ENCODE measurements at places on chromosomes 12 and 14.

GRCh38 chr12:86230516-86231146 is 25.6 kb downstream of the MGAT4C start:
- DNase-seq, result no peak

GRCh38 chr14:67424539-67424938 is 12.6 kb upstream of the PLEK2 start:
- DNase-seq, result no peak

DNA sequence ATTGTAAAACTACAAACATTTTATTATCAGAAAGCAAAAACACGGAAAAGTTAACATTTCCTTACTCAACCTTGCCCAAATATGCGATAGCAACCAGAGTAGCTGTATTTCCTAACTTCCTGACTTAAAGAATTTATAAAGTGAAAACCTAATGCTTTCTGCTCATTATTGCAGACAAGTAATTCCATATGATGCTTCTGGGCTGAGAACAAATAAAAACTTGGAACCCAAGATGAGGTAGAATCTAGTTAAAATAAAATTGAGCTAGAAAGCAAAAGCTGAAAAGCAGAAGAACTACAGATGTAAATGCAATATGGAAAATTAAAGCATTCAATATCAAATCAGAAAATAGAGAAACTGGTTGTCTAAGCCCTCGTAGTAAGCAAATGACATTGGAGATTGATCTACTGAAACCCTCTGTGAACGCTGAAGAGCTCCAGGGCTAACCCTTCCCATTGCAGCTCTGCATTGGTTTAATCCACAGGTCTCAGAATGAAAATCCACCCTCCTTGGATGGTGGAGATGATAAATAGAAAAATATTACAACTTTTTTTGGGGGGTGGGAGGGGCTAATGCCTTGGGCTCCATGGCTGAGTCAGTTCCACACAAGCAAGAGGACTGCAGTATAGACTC is 40.7 kb downstream of the CORO1C start:
- no peak for DNase-seq

- no peak for DNase-seq
Measured at GRCh38 chr14:90611936-90612335, 204.3 kb downstream of the TTC7B start.

DNA sequence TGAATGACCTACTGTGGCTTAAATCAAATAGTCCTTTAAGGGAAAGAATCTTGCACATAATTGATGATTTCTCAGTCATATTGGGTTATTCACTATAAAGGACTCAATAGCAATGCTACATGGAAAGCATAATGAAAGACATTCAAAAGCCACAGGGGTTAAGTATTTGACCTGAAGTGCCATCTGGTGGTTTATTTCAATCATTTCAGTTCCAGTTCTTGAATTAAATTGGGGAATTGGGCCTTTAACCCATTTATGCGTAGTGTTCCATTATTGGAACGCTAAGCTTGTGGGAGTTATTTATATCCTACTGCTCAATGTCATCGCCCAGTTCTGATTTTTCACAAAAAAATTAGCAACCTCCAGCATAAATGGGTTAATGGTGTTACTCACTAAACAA is 41.3 kb upstream of the C12orf71 start:
- DNase-seq, result no peak

DNA sequence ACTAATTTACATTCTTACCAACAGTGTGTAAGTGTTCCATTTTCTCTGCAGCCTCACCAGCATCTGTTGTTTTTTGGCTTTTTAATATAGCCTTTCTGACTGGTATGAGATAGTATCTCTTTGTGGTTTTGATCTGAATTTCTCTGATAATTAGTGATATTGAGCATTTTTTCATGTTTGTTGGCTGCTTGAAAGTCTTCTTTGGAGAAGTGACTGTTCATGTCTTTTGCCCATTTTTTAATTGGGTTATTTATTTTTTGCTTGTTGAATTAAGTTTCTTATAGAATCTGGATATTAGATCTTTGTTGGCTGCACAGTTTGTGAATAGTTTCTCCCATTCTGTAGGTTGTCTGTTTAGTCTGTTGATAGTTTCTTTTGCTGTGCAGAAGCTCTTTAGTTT is 48.0 kb upstream of the OR6J1 start:
- no peak for DNase-seq

DNA sequence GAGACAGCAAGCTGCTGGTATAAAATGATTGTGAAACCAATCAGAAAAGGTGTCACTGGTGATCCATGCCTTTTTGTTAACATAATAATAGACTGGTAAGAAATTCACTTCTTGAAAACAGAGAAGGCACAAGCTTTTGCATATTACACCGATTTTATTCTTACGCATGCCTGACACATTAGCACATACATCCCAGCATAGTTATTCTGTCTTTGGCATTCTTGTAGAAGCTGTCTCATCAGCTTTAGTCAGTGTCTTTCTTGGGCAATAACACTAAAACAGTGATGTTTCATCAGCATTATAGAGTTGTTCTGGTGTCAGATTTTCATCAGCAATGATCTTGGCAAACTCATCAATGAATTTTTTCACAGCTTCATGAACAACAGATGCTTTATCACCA is 283.4 kb upstream of the TMTC1 start:
- DNase-seq, result no peak

- no peak for DNase-seq
Measured at GRCh38 chr14:104758981-104759969, 6.3 kb downstream of the SIVA1 start.

GRCh38 chr12:53657041-53657440 is 18.8 kb downstream of the ATP5MC2 start:
- no peak for DNase-seq

GRCh38 chr14:21589317-21589716 is 9.4 kb upstream of the OR10G3 start:
- no peak for DNase-seq

DNA sequence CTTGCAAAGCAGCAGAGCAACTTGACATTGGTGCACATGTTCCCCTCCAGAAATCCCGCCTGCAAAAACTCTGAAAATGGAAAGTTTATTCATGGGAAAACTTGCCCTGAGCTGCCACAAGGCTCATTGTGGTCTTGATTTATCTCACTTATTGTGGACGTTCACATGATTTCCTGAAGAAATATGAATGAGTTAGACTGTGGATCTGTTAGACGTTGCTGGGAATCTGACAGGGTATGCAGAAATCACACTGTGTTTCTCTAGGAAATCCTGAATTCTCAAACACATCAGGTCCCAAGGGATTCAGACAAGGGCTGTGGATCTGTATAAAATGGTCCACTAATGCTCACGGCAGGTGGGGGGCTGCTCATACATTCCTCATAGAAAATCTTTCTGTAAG is 72.2 kb downstream of the EID3 start:
- no peak for DNase-seq

DNA sequence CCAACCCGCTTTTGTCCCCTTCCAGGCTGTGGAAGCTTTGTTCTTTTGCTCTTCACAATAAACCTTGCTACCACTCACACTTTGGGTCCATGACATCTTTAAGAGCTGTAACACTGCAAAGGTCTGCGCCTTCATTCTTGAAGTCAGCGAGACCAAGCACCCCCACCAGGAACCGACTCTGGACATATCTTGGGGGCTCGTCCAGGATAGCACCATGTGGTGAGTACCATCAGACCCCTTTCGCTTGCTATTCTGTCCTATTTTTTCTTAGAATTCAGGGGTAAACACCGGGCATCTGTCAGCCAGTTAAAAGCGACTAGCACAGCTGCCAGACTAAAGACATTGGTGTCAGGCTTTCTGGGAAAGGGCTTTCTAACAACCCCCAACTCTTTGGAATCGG is 137.6 kb upstream of the PPFIA2 start:
- DNase-seq, result no peak

GRCh38 chr12:6786416-6787094 is 2.8 kb upstream of the CD4 start:
- no peak for DNase-seq

GRCh38 chr14:102351023-102351422 is 11.7 kb downstream of the CINP start:
- no peak for DNase-seq

- peak; percentile 39 for DNase-seq
Measured at GRCh38 chr12:54220092-54220557, 31.3 kb upstream of the SMUG1 start.

GRCh38 chr12:122096591-122097149 is 18.1 kb downstream of the MLXIP start:
- DNase-seq, result no peak

DNA sequence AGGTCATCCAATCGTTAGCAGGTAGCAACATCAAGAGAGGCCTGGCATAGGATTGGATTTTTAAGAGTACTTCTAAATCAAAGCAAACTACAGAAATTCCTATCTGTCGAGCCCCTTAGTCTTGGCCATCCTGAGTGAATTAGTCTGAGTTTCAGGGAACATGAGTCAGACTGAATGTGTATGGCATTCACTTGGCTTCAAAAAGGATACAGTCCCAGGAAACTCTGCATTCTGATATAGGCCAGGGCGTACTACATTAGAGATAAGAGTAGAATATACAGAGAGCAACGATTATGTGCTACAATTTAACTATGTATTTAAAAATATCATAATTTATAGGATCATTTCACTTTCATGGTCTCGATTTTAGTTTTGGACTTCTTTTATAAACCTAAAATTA is 242.2 kb downstream of the SOX5 start:
- no peak for DNase-seq

DNA sequence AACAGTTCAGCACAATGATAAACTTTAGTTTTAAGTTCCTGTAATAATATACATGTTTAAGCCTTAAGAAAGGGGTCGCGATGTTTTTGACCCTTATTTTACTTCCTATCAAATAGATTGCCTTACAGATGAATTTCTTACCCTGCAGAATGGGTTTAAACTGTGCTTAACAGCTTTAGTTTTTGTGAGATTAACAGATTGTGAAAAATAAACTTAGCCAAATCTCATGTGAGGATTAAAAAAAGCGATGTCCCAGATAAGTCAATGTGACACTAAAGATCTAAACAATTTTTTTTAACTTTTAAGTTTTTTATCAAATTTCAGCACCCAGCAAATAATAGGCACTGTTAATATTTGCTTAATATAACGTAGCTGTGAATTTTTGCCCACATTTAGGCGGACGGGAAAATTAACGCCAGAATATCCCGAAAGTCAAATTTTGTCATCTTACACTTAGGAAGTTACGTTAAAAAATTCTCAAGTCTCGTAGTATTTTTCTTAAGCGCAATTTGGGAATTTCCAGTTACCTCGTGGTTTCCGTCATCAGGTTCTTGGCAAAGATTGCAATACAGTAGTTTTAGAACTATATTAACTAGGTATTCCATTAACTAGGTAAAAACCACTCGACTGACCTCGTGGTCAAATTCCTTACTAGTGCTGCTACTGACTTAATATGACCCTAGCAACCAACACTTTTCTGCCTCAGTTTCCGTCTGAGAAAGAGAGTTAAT is 1.2 kb downstream of the HNRNPC start:
- DNase-seq, result no peak

DNA sequence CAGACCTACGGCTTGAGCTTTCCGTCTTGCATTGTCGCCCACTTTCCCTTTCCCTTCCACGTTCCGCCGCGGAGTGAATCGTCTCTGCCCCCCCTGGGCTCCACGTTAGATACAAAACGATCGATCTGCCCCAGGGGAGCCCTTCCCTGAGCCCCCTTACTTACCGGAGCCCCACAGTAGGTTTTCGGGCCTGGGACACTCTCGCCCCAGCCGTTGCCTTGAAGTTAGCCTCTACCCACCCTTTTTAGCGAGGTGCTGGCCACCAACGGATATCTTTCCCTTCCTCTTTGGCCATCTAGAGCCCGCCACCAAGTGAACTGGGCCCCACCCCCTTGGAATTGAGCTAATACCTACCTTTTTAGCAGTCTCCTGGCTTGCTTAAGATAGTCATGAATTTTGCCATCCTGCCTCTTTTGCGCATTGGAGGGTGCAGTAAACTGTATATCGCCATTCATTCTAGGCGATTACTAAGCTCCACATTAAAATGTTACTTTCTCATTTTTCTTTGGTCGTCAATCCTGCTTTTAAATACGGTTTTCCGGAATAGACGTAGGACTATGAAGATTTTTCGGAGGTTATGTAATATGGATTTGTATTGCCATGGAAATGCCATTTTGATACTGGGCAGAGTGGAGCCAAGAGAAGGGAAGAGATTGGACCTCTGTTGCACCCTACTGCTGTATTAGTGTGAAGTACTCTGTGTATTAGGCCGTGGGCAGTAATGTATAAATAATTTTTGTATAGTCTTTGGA is 764 bp downstream of the RBM25 start:
- no peak for DNase-seq

- DNase-seq, result no peak
Measured at GRCh38 chr14:30681752-30682355, 59.7 kb downstream of the SCFD1 start.

DNA sequence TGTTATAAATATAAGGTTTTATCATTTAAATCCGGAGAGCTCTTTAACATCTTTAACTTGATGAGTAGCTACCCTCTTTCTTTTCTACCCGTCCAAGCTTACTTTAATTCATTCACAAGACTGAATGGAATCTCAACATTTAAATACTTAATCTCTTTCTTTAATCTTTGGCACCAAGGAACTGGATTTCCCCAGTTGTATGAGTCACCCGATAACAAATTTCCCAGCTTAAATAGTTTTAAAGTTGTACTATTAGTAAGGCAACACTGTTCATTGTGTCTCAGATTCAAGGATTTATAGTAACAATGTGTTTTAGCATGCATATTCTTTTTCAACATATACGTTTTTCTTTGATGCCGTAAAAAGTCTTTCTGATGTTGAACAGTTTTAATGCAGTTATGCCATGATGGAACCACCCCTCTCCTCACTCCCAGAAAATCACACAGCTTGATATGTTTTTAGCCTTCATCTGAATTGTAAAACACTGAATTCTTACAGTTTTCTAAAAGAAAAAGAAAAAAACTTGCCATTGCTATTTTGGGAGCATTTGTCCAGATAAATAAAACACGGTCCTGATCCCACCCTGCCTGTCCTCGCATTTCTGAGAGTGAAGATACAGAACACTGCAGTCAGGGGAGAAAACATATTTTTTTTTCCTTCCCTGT is 16.0 kb upstream of the LRP6 start:
- DNase-seq, result no peak

DNA sequence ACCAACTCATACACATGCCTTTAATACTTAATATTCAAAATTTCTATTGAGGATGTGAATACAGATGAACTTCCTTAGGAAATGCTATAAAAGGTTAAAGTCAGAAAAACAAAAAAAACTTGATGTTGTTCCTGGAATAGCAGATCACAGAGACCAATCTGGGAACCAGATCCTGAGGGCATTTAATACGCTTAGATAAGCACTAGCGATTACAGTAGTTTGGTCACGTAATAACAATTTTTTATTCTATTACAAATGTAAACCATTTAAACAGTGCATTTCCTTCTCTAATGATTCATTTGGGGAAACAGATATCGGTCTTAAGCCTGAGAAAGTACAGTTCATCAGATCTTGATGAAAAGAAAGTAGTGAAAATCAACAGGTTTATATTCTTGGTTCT is 30.8 kb upstream of the ABCC9 start:
- DNase-seq, result no peak

- no peak for DNase-seq
Measured at GRCh38 chr12:120825337-120825736, 78.8 kb downstream of the SPPL3 start.

All from NCI-H1436 (cell line).